Transverse colon (tissue), 4 donors: ENCODE measurements at places on chromosomes 5 and 9. TPM values are rescaled to one million over a fixed set of nuclear protein-coding genes. Genes with fewer than 3 reads are reported as not detected.

DNA sequence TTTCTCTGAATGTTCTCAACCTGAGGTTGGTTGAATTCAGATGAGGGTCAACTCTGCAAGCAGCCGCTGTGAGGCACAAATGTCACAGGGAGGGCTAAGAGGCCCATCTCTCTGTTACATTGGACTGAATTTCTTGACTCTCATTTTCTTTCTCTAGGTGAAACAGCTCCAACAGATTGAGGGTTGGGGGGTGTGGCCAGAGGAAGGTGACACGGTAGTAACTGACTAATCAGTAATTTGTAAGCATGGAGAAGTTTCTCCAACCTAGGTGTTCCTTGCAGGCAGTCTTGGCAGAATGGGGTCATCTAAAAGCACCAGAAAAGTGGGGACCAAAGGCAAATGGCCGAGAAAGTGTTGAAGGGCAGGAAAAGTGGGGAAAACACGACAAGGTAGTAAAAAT is 16.8 kb downstream of the CCT5 start:
- no peaks in the 10 kb centered on the region for H3K27me3 ChIP-seq
- no peak overlapping the region for H3K27ac ChIP-seq
- peaks cover 28% of the 10 kb centered on the region for H3K36me3 ChIP-seq
- DNase-seq = no peak
- peaks cover 7% of the 10 kb centered on the region for H3K4me1 ChIP-seq

- H3K27me3 ChIP-seq = no peaks in the 10 kb centered on the region
- DNase-seq = peak; percentile 30
- no peak overlapping the region for H3K4me3 ChIP-seq
- peaks cover 2% of the 10 kb centered on the region for H3K4me1 ChIP-seq
- H3K36me3 ChIP-seq = no peaks in the 10 kb centered on the region
- peak overlapping the region; percentile 15 for H3K27ac ChIP-seq
Measured at GRCh38 chr5:150846654-150847333, 473 bp downstream of the IRGM start.

Gene MOB3B
- 18.9 TPM for total RNA-seq

Gene IL5
- not detected for total RNA-seq

Gene SPINK6
- not detected for total RNA-seq

DNA sequence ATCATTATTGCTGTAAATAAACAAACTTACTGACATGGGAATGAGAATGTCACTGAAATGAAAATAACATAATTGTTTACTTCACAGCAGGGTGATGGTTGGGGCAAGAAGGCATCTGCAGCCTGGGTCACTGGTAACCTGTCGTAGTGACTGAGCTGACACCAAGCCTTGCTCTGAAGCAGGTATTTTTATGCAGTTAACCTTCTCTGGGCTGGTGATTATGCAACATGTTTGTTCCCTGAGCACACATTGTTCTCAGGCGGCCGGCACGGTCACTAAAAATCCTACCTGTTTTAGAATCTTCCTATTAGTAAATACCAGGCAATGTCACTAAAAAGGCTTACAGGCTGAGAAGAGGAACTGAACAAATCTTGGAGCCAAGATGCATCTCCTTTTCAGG is 157.7 kb upstream of the NR3C1 start:
- no peak overlapping the region for H3K27ac ChIP-seq
- no peaks in the 10 kb centered on the region for H3K36me3 ChIP-seq
- no peak for DNase-seq
- H3K27me3 ChIP-seq = no peaks in the 10 kb centered on the region
- H3K4me1 ChIP-seq = no peaks in the 10 kb centered on the region

DNA sequence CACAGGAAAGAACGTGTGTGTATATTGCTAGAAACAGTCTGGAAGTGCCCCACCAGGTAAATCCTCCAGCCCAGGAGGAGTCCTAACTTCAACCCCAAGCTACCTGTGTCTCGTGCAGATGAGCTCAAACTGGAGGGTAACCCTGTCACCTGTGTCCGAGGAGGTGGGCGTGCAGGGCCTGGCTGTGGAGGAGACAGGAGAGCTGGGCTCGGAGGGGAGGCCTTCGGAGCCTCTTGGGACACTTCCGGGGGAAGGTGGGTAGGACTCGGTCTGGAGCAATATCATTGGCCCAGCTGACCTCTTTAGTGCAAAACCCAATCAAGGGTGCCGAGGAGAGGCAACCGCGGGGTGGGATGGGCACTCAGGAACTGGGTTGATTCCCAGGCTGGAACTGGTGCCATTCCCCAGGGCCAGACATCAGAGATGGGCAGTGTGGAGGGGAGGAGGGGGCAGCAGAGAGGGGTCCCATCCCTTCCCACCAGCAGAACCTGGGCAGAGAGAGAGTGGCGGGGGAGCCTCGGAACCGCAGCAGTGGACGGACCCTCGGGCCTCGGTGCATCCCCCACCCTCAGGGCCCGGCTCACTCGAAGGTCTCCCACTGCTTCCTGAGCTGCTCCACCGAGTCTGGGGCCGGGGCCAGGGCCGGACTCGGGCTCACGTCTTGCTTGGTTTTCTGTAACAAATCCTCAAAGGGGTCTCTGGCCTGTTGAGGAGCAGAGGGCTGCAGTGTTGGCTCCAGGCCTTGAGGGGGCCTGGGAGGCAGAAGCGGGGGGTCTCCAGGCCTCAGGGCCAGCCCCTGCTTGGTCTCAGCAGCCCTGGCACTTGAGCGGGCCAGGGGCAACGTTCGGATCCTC is 25.1 kb downstream of the CRB2 start:
- H3K36me3 ChIP-seq = no peaks in the 10 kb centered on the region
- H3K27ac ChIP-seq = no peak overlapping the region
- peaks cover 8% of the 10 kb centered on the region for H3K4me1 ChIP-seq
- H3K4me3 ChIP-seq = no peak overlapping the region

GRCh38 chr9:98590101-98590500 is 118.6 kb downstream of the GABBR2 start:
- no peak overlapping the region for H3K4me3 ChIP-seq
- H3K27me3 ChIP-seq = peaks cover 4% of the 10 kb centered on the region
- H3K27ac ChIP-seq = no peak overlapping the region
- H3K4me1 ChIP-seq = no peaks in the 10 kb centered on the region
